ENCODE measurements at places on chromosomes 2 and 18. TPM values are rescaled to one million over a fixed set of nuclear protein-coding genes. Genes with fewer than 3 reads are reported as not detected.

CYS1 gene
- total RNA-seq, result 0.25 TPM

WDR7 gene
- total RNA-seq, result 19.2 TPM

CPLX4 gene
- total RNA-seq, result not detected

DYNAP gene
- not detected for total RNA-seq

SGPP2 gene
- not detected for total RNA-seq

DNA sequence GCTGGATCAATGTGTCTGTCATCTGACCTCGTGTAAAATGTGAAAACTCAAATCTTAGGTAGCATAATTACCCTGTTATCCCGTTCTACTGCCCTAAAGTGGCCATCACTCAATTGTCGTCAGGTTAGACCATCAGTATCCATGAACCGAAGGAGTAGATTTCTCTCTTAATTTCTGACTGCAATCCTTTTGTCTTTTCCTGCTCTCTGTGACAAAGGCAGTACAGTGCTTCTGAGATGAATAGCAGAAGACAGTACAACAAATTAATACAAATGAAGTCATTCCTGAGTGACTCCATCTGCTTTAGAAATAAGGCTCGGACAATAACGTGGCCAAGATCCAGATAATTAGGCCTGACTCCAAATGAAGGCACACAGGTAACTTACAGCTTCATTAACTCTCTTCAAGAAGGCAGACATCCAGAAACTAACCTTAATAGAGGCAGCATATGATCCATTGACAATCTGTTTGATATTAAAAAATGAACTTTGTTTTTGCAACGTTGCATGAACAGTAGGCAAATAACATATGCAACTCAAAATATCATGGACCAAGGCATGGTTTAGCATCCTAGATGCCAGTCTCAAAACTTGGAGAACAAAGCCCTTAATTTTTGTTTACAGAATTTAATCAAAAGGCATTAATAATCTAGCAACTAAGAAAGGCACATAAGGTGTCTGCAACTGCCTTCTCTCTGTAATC is 96.7 kb upstream of the CDH20 start:
- H3K36me3 ChIP-seq, result no peaks in the 10 kb centered on the region
- H3K27ac ChIP-seq, result no peak overlapping the region
- H3K4me1 ChIP-seq, result no peaks in the 10 kb centered on the region
- no peak overlapping the region for H3K4me3 ChIP-seq
- no peak for DNase-seq
- H3K27me3 ChIP-seq, result no peaks in the 10 kb centered on the region

KCNIP3 gene
- 0.21 TPM for total RNA-seq

KRTCAP3 gene
- total RNA-seq, result 4.6 TPM

KCNE4 gene
- not detected for total RNA-seq

GRCh38 chr18:33745871-33746545 is 168.0 kb downstream of the ASXL3 start:
- DNase-seq, result no peak
- no peaks in the 10 kb centered on the region for H3K4me1 ChIP-seq
- H3K27ac ChIP-seq, result no peak overlapping the region
- no peak overlapping the region for H3K4me3 ChIP-seq
- no peaks in the 10 kb centered on the region for H3K27me3 ChIP-seq

- H3K27ac ChIP-seq, result no peak overlapping the region
- H3K4me3 ChIP-seq, result no peak overlapping the region
- H3K27me3 ChIP-seq, result no peaks in the 10 kb centered on the region
- no peaks in the 10 kb centered on the region for H3K36me3 ChIP-seq
- H3K4me1 ChIP-seq, result no peaks in the 10 kb centered on the region
- no peak for DNase-seq
These were observed 154.6 kb upstream of the ZSWIM2 start for GRCh38 chr2:187003611-187004010.

DNA sequence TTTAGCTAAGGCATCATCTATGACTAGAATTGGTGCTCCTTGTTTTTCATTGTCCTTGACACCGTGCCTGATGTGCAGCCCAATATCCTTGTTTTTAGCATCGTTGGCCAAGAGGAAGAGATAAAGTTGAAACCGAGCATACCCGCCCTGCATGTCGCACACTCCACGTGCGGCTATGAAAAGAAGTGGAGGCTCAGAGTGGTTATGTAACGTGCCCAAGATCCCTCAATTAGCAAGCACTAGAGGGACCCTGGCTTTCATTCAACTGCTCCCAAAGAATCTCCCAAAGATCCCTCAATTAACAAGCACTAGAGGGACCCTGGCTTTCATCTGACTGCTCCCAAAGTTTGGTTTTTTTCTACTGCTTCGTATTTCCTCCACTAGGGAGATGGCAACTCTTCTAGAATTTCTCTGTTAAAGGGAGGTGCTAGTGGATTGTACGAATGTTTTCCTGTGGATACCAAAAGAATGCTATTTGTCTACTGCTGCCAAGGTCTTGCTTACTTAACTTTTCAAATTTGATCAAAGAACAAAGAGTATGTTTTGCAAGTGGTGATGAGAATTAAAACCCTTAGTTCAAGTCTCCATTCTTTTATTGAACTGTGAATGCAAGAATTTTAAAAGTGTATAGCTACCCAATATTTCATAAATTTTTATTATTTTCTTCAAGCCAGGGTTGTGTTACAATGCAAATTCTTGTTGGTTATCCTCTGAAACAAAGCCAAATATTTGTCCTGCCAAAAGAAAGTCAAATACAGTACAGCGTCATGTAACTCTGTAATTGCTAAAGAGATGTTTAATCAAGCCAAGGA is 92.1 kb downstream of the AOX1 start:
- no peak overlapping the region for H3K4me3 ChIP-seq
- no peaks in the 10 kb centered on the region for H3K27me3 ChIP-seq
- no peak overlapping the region for H3K27ac ChIP-seq

AKAIN1 gene
- not detected for total RNA-seq

GRCh38 chr2:46296216-46296839 is 879 bp upstream of the EPAS1 start:
- H3K27ac ChIP-seq, result peak overlapping the region; percentile 71
- peak overlapping the region; percentile 31 for H3K4me3 ChIP-seq
- H3K4me1 ChIP-seq, result peaks cover 17% of the 10 kb centered on the region
- H3K27me3 ChIP-seq, result no peaks in the 10 kb centered on the region

MTX2 gene
- 31.7 TPM for total RNA-seq

FBXO36 gene
- 1.1 TPM for total RNA-seq

DNA sequence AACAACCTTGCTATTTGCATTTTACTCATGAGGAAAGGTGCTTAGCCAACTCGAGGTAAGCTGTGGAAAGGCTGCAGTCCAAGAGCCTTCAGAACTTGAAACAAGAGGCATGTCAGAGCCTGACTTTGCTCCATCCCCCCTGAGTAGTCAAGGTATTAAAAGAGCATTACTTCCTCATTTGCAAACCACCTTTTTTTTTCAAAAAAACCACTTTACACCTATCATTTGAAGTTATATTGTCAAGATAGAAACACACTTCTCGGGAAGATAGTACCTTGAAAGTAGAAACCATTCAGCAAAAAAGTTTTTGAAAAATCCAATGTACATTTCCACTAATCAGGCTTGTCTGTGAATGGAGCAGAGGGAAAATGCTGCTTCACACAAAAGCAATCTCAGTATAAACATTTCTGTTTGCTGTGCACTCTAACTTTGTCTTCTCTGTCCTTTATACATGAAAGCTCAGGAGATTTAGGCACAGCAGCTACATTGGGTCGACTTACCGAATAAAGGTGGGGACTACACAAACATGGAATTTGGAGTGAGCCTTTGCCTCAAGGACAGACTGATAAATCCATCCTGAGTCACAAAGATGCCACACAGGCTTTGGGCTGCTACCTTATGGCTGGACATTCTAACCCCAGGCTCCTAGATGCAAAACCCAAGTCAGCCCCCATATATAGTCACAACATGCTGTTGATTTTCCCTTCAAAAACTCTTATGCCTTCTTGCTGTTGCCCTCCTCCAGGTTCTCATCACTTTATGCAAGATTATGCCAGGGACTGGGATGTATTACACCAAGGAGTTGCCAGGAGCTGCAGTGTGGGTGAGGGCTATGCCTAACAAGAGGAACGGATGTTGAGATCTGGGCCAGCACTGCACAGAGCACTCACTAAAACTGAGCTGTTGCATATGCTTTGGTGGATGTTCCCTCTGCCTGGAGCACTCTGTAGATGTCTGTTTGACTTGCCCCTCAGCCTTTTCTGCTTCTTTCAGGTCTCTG is 41.4 kb upstream of the EML4 start:
- no peaks in the 10 kb centered on the region for H3K36me3 ChIP-seq
- no peak overlapping the region for H3K27ac ChIP-seq
- H3K27me3 ChIP-seq, result peaks cover 10% of the 10 kb centered on the region
- no peak overlapping the region for H3K4me3 ChIP-seq

SNRNP200 gene
- total RNA-seq, result 117 TPM

GRCh38 chr2:176166272-176166671 is 9.2 kb downstream of the HOXD3 start:
- H3K4me3 ChIP-seq, result no peak overlapping the region
- no peak overlapping the region for H3K27ac ChIP-seq
- no peak for DNase-seq
- no peaks in the 10 kb centered on the region for H3K36me3 ChIP-seq

DNA sequence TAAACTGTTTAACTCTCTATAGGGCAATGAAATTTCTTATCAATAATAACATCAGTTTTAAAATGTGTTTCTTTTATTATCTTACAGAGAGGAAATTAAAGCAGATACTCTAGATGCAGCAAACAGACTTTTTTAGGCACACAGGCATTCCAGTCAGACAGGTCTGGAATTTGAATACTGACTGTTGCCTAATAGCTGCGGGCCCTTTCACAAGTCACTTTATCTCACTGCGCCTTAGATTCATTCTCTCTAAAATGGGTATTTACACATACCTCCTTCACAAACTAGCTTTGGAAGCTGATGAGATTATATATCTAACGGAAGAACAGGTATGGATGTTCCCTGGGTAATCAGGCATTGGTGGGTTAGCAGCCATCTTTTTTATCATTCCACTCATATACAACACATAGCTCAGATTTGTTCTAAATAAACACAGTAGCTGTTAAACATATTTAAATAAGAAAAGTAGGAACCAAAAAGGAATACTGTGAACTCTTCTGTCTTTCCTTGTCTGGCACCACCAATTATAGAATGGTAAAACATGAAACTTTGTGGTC is 104.2 kb downstream of the LRP2 start:
- no peak for DNase-seq
- H3K36me3 ChIP-seq, result no peaks in the 10 kb centered on the region
- no peak overlapping the region for H3K27ac ChIP-seq
- H3K4me1 ChIP-seq, result no peaks in the 10 kb centered on the region
- H3K4me3 ChIP-seq, result no peak overlapping the region
- H3K27me3 ChIP-seq, result peaks cover 2% of the 10 kb centered on the region

DNA sequence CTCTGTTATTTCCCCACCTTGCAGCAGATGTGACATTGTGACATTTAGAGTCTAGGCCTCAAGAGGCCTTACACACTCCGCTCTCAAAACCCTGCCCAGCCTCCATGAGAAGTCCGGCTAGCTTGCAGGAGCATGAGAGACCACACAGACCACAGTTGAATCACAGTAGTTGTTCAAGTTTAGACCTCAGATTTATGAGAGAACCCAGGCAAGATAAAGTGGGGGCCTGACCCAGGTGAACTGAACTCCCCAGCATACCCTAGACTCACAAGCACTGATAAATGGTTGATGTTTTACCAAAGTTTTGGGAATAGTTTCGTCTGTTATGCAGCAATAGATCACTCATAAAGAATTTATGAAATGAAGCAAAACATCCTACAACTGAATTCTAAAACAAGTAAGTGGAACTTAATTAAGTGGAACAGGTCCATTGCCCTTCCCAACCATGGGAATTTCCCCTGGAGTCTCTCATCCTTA is 4.7 kb upstream of the STAT1 start:
- no peaks in the 10 kb centered on the region for H3K36me3 ChIP-seq
- DNase-seq, result no peak
- H3K27me3 ChIP-seq, result no peaks in the 10 kb centered on the region
- H3K27ac ChIP-seq, result no peak overlapping the region

- peaks cover 3% of the 10 kb centered on the region for H3K4me1 ChIP-seq
- no peak for DNase-seq
- no peaks in the 10 kb centered on the region for H3K36me3 ChIP-seq
- no peak overlapping the region for H3K4me3 ChIP-seq
- no peaks in the 10 kb centered on the region for H3K27me3 ChIP-seq
- H3K27ac ChIP-seq, result no peak overlapping the region
These were observed 145.6 kb downstream of the TTC27 start for GRCh38 chr2:32773448-32773808.

DNA sequence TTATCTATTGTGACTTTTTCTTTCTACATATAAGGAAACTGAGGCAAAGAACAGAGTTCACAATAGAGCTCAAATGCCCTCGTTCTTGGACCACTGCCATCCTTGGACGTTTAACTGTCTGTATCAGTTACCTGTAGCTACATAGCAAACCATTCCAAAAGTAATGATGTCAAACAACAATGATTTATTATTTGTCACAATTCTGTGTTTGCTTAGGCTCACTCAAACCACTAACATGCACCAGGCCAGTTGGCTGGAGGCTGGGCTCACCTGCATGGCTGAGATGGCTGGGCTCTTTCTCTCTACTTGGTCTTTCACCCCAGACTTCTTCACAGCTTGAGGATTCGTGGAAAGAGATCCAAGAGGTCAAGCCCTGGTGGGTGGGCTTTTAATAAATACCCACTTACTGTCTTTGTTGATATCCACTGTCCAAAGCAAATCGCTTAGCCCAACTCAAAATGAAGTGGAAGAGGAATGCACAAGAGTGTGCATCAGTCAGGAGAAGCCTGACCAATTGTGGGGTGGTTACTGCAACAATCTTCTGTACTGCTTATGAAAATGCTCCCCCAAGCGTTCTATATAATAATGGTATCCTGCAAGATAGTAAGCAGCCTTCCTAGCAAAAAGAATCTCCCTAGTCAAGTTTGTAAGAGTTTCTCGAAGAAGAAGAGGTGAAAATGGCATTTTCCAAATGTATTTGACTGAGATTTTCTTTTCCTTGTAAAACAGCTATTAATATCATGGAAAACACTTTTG is 163.5 kb upstream of the NT5C1B start:
- no peaks in the 10 kb centered on the region for H3K27me3 ChIP-seq
- H3K4me1 ChIP-seq, result no peaks in the 10 kb centered on the region
- no peak overlapping the region for H3K27ac ChIP-seq

DNA sequence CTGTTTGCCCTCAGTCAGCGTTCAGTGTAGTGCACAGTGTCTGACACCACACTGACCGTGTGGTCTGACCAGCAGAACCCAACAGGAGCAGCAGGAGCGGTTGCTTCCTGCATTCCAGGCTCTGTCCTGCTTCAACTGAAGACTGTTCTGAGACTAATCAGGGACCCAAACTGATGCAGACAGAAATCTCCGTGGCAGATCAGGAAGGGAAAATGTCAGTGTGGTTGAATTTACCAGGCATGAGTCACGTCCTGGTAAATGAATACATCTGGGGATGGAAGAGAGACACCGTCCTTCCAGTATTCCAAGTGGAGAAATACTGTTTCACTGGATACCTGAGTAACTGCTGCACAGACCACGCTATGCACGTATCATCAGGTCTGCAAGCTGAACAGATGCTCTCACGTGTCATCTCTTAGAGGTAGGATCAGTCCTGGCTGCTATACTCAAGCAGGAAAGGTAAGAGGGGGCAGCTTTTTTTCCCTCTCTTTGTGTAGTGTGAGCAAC is 223.6 kb upstream of the EPAS1 start:
- DNase-seq, result peak; percentile 97
- H3K4me1 ChIP-seq, result peaks cover 71% of the 10 kb centered on the region
- peak overlapping the region; percentile 84 for H3K27ac ChIP-seq
- no peaks in the 10 kb centered on the region for H3K36me3 ChIP-seq

RESP18 gene
- total RNA-seq, result not detected

OSBPL1A gene
- total RNA-seq, result 16.5 TPM
